Cardiac muscle cell (in vitro differentiated cells and primary cell): ENCODE measurements at places on chromosomes 11 and 22. TPM values are rescaled to one million over a fixed set of nuclear protein-coding genes. Genes with fewer than 3 reads are reported as not detected.

The RASD2 gene
- 1.1 and 1.2 TPM in 2 replicates for total RNA-seq

GRCh38 chr11:72649215-72649976, 24.8 kb downstream of the PDE2A start:
- DNase-seq = no peak

- no peak for DNase-seq
These were observed 194.6 kb downstream of the DDX10 start for GRCh38 chr11:108859510-108859909.

GRCh38 chr11:61756147-61756451, 3.7 kb downstream of the MYRF start:
- no peak for DNase-seq

GRCh38 chr11:75802913-75803820, 11.8 kb upstream of the UVRAG start:
- DNase-seq = peak; percentile 77
